Endodermal cell (in vitro differentiated cells): ENCODE measurements at places on chromosomes 7 and 10.

DNA sequence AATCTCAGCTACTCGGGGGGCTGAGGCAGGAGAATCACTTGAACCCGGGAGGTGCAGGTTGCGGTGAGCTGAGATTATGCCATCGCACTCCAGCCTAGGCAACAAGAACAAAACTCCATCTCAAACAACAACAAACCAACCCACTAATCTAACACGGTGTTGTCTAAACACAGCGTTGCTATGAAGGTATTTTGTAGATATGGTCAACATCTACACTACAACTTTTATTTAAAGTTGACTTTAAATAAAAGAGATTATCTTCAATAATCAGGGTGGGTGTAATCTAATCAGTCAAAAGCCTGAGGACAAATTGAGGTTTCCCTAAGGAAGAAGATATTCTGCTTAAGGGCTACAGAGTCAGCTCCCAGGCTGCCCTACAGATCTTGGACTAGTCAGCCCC is 24.2 kb downstream of the BAIAP2L1 start:
- H3K4me1 ChIP-seq: no peaks in the 10 kb centered on the region
- no peak overlapping the region for H3K27ac ChIP-seq
- H3K36me3 ChIP-seq: peaks cover 7% of the 10 kb centered on the region

DNA sequence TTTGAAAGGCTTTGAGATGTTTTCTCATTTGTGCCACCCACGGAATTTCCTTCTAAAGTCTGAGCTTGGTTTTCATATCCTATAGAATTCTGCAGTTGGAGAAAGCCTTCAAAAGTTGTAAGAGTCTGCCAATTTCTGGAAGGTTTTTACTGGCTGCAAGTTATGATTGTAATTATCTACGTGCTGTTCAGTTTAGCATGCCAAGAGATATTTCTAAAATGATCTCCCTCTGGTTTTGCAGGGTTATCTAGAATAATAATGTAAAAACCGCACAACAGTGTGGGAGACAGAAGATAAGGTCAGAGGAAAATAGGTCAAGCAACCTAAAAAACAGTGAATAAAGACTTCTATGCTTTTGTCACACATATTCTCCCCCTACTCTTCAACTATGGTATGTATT is 69.3 kb downstream of the MTERF1 start:
- DNase-seq: no peak
- no peaks in the 10 kb centered on the region for H3K4me1 ChIP-seq
- H3K27ac ChIP-seq: no peak overlapping the region
- H3K36me3 ChIP-seq: no peaks in the 10 kb centered on the region

DNA sequence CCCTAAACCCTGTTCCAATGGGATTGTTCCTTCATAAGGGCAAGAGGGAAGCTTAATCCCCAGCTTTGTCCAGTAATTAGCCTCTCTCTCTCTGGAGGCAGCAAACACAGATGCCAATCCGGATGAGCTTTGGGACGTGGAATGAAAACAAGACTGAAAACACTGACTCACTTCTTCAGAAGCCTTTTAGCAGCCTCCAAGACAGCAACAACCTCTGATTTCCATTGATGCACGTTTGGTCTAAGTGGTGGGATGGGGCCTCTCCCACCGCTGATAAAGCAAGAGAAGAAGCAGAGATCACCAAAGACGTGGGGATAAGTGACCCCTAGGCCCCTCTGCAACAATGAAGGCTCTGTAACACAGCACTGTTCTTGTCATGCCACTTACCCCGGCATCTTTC is 5.8 kb upstream of the GFRA1 start:
- DNase-seq: no peak
- no peaks in the 10 kb centered on the region for H3K36me3 ChIP-seq
- peaks cover 44% of the 10 kb centered on the region for H3K27me3 ChIP-seq
- peak overlapping the region; percentile 30 for H3K27ac ChIP-seq
- no peaks in the 10 kb centered on the region for H3K4me1 ChIP-seq

DNA sequence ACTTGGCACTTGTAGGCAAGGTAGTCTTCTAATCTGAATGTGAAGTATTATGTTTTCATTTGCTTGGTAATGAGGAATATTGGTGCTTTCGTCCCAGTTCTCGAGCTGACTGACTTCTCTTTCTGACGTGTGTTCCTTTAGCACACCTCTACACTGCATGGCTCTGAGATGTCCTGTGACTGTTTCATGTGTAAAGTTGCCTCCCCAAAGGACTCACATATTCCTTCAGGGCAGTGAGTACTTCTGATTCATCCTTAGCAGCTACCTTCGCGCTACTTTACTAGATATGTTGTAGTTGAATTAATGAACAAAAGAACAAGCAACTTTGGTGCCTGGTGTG is 113.7 kb downstream of the EGFR start:
- no peaks in the 10 kb centered on the region for H3K4me1 ChIP-seq
- no peaks in the 10 kb centered on the region for H3K27me3 ChIP-seq
- DNase-seq: no peak
- H3K4me3 ChIP-seq: no peak overlapping the region
- no peaks in the 10 kb centered on the region for H3K36me3 ChIP-seq
- H3K27ac ChIP-seq: no peak overlapping the region

DNA sequence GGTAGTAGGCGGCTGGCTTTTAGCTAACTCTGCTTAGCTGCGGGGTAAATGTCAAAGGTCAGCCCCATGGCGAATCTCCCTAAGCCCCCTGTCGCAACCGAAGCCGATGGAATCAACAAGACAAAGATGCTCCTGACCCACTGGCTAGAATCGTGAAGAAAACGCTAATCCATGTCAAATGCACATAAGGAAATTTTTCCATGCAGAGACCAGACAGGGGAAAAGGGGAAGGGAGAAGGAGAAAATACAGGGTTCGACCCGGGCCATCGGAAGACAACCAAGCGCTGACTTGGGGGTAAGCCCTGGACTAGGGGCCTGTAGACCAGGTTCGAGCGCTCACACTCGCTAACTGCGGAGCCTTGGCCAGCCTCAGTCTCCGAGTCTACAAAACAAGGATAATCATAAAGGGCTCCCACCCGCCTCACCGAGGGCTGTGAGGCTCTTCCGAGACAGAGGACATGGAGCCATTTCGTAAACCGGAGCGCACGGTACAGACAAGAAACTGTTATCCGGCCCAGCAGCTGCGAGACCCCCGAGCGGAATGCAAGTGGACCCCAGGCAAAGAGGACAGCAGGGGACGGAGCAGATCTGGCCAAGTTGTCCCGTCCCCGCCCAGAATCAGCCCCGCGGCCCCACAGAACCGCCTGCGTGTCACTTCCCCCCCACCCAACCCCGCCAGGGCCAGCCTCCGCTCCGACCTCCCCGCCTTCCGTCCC is 507 bp downstream of the SAR1A start:
- H3K27me3 ChIP-seq: no peaks in the 10 kb centered on the region
- no peak for DNase-seq
- H3K36me3 ChIP-seq: peaks cover 18% of the 10 kb centered on the region
- H3K4me1 ChIP-seq: no peaks in the 10 kb centered on the region
- H3K27ac ChIP-seq: peak overlapping the region; percentile 87

GRCh38 chr10:30500534-30500933 is 66.5 kb downstream of the MAP3K8 start:
- H3K4me1 ChIP-seq: no peaks in the 10 kb centered on the region
- H3K27me3 ChIP-seq: no peaks in the 10 kb centered on the region
- no peaks in the 10 kb centered on the region for H3K36me3 ChIP-seq
- DNase-seq: no peak
- H3K27ac ChIP-seq: no peak overlapping the region
- no peak overlapping the region for H3K4me3 ChIP-seq

DNA sequence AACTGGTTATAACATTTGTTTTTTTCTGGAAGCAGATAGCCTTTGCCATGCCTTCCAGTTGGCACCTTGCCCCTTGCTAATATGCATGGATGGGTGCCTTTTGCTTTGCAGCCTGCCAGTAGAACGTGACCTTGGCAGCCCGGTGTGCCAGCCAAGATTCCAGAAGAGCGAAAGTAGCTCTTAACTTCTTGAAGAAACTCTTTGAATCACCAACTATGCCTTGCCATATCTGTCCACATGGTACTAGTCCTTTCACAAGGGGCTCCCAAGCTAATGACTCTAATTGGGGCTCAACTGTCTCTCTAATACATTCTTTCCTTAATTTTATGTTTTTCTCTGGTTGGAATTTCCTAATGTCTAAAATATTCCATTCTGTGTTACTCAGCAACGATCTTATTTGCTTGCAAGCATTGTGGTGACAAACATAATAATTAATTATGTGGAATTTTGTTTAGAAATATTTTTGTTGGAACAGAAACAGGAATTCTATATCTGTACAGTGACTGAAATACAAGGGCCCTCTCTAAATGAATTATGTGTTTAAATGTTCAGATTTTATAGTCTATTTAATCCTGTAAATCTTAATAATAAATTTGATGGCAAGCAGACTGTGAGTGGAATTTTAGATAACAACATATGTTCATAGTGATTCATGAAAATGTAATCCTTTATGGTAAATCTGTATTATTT is 45.8 kb downstream of the HDAC9 start:
- no peak overlapping the region for H3K4me3 ChIP-seq
- no peaks in the 10 kb centered on the region for H3K36me3 ChIP-seq
- DNase-seq: no peak
- no peaks in the 10 kb centered on the region for H3K27me3 ChIP-seq
- no peak overlapping the region for H3K27ac ChIP-seq

GRCh38 chr7:104973227-104973626 is 40.8 kb upstream of the KMT2E start:
- no peak for DNase-seq
- no peaks in the 10 kb centered on the region for H3K27me3 ChIP-seq
- H3K4me1 ChIP-seq: no peaks in the 10 kb centered on the region
- no peak overlapping the region for H3K4me3 ChIP-seq
- no peak overlapping the region for H3K27ac ChIP-seq

- no peaks in the 10 kb centered on the region for H3K36me3 ChIP-seq
- H3K4me1 ChIP-seq: no peaks in the 10 kb centered on the region
- H3K27me3 ChIP-seq: no peaks in the 10 kb centered on the region
- no peak overlapping the region for H3K4me3 ChIP-seq
- DNase-seq: no peak
Observed at GRCh38 chr10:12868229-12868628, 133.3 kb downstream of the CCDC3 start.

GRCh38 chr7:148474481-148475025 is 116.0 kb upstream of the C7orf33 start:
- no peaks in the 10 kb centered on the region for H3K36me3 ChIP-seq
- H3K4me3 ChIP-seq: no peak overlapping the region
- H3K27ac ChIP-seq: peak overlapping the region; percentile 95
- no peaks in the 10 kb centered on the region for H3K27me3 ChIP-seq

- H3K36me3 ChIP-seq: no peaks in the 10 kb centered on the region
- no peaks in the 10 kb centered on the region for H3K4me1 ChIP-seq
- no peak overlapping the region for H3K4me3 ChIP-seq
- DNase-seq: no peak
- no peak overlapping the region for H3K27ac ChIP-seq
Observed at GRCh38 chr7:22013711-22014110, 68.0 kb upstream of the CDCA7L start.

- no peaks in the 10 kb centered on the region for H3K36me3 ChIP-seq
- DNase-seq: no peak
- no peaks in the 10 kb centered on the region for H3K27me3 ChIP-seq
- H3K27ac ChIP-seq: no peak overlapping the region
Observed at GRCh38 chr7:38481401-38481800, 149.8 kb downstream of the AMPH start.

- H3K36me3 ChIP-seq: peaks cover 21% of the 10 kb centered on the region
- DNase-seq: no peak
- no peaks in the 10 kb centered on the region for H3K27me3 ChIP-seq
Observed at GRCh38 chr10:75032119-75032518, 79.3 kb upstream of the SAMD8 start.

GRCh38 chr7:23158546-23158945 is 23.3 kb upstream of the NUP42 start:
- DNase-seq: no peak
- no peak overlapping the region for H3K4me3 ChIP-seq
- H3K36me3 ChIP-seq: no peaks in the 10 kb centered on the region
- no peak overlapping the region for H3K27ac ChIP-seq
- no peaks in the 10 kb centered on the region for H3K4me1 ChIP-seq

DNA sequence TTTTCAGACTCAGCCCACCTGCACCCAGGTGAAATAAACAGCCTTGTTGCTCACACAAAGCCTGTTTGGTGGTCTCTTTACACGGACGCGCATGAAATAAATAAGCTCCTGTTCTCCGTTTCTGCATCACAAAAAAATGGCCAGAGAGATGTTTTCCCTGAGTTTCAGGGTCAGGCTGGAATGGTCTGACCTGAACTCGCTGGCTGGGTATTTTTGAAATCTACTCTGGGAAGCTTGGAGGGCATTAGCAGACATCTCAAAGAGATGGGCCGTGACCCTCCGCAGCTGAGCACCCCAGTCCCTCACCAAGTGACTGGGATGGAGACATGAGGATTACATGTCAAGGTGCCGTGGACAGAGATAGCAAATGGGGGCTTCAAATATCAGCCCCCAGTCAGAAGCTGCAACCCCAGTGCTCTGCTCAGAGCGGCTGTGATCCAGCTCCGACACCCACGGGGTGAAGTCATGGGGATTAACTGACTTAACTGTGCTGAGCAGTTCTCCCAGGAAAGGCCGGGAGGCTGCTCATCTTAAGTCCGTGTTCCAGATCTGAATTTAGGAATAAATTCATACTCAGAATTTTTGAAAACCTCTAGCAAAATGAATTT is 22.3 kb downstream of the CALML5 start:
- no peak overlapping the region for H3K4me3 ChIP-seq
- no peak overlapping the region for H3K27ac ChIP-seq
- no peaks in the 10 kb centered on the region for H3K36me3 ChIP-seq

DNA sequence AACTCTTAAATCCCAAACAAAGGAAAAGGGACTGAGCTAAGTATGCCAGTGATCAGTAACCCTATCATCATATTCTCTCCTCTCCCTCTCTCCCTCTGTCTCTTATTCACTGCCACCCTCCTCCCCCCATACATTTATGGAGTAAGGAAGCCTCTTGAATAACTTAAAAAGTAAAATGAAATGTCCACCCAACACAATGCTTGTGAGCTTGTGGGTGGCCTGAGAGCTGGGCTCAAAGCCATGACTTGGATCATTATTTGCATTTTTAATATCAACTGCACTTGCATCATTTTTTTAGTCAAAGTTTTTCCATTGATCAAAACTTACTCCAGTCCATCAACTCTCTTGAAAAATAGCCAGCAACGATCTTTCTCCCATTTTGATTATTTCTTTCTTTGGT is 46.8 kb downstream of the FAM107B start:
- no peaks in the 10 kb centered on the region for H3K4me1 ChIP-seq
- H3K4me3 ChIP-seq: no peak overlapping the region
- peaks cover 53% of the 10 kb centered on the region for H3K27me3 ChIP-seq
- DNase-seq: no peak
- H3K27ac ChIP-seq: no peak overlapping the region

- peaks cover 11% of the 10 kb centered on the region for H3K4me1 ChIP-seq
- peak; percentile 61 for DNase-seq
- no peaks in the 10 kb centered on the region for H3K36me3 ChIP-seq
- H3K27ac ChIP-seq: no peak overlapping the region
- H3K4me3 ChIP-seq: no peak overlapping the region
- H3K27me3 ChIP-seq: no peaks in the 10 kb centered on the region
Observed at GRCh38 chr7:30879139-30880124, 32.2 kb upstream of the AQP1 start.

DNA sequence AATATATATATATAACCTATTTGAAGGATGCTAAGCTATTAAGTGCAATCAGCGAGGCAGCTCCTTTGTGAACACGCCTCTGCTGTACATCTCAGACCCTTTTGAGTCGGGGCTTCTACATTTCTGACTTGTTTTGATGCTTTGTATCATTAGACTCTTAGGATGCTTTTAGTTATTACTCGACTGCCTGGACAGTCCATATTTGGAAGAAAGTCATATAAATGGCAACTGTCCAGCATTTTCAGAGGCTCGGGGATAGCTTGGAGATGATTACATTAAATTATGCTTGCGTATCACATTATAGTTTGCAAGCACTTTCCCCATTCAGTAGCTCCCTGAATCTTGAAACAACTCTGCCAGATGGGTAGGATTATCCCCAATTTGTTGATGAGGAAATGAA is 257.9 kb downstream of the PTEN start:
- H3K36me3 ChIP-seq: no peaks in the 10 kb centered on the region
- peaks cover 16% of the 10 kb centered on the region for H3K4me1 ChIP-seq
- DNase-seq: no peak
